ENCODE measurements at places on chromosomes 4 and X.
A peak's percentile ranks its signal among the peaks of the same experiment; 100 is the strongest.

GRCh38 chr4:164215113-164215741 lies 538.7 kb upstream of the SMIM31 start:
- DNase-seq: no peak

GRCh38 chrX:154396973-154397887 lies 947 bp upstream of the RPL10 start:
- DNase-seq: peak; percentile 47

DNA sequence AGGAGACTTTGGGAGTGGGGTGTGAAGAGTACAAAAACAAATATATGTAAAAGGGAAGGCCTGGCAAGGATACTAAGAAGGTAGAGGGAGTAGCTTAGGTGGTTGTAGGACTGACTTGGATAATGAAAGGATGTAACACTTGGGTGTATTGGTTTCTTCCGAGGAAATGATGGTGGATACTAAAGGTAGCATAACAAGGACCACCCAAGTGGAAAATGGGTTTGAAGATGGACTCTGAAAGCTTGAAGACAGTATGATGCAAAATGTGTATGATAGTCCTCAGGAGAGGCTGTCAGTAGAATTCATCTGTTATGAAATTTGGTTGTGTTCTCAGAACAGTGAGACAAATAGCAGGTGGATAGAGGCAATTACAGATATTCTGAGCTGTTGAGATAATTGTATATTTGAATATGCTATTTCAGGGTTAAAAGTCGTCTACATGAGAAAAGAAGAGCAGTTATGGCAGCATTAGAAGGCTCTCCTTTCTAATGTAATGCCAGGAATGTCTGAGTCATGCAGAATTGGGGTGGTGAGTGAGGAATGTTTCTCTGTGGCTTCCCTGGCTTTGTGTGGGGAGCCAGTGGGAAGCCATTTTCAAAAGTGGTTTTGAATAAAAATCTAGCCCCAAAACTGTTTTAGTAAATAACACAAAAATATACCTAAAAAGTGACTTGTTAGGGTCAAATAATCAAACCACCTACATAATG lies 75.6 kb downstream of the FHIP1A start:
- DNase-seq: no peak

GRCh38 chr4:83387012-83387411 lies 52.4 kb upstream of the HPSE start:
- no peak for DNase-seq

DNA sequence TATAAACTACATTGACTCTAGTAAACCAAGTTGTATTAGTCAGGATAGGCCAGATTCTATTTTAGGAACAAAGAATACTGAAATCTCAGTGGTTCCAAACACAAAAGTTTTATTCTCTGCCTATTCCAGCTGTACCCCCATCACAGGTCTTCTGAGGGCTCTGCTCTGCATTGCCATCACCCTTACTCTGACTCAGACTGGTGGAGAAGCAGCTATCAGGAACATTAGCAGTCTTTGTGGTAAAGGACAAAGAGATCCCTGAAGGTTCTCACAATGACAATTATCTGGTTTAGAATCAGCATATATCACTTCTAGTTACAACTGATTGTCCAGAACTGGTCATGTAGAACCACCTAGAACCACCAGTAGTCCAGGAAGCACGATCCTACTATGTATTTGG lies 251.1 kb downstream of the GLUD2 start:
- DNase-seq: no peak
